ENCODE measurements at places on chromosomes 12 and 14. TPM values are rescaled to one million over a fixed set of nuclear protein-coding genes. Genes with fewer than 3 reads are reported as not detected.

Gene CACNA2D4
- 1.6 TPM for total RNA-seq

Gene OR4E2
- not detected for total RNA-seq

Gene ZFYVE1
- 8.4 TPM for total RNA-seq

Gene SOX5
- 7.3 TPM for total RNA-seq

Gene GPR132
- total RNA-seq, result 0.75 TPM

Gene CHURC1
- total RNA-seq, result 41.8 TPM

Gene NUDT14
- total RNA-seq, result 21.9 TPM

Gene HOXC6
- total RNA-seq, result 4.1 TPM

- H3K27ac ChIP-seq, result no peak overlapping the region
- peak; percentile 16 for DNase-seq
- H3K27me3 ChIP-seq, result no peaks in the 10 kb centered on the region
- H3K4me3 ChIP-seq, result no peak overlapping the region
- H3K4me1 ChIP-seq, result no peaks in the 10 kb centered on the region
Measured at GRCh38 chr12:95277139-95277538, 59.5 kb downstream of the VEZT start.

- no peaks in the 10 kb centered on the region for H3K36me3 ChIP-seq
- H3K27me3 ChIP-seq, result no peaks in the 10 kb centered on the region
- no peak for DNase-seq
- no peaks in the 10 kb centered on the region for H3K4me1 ChIP-seq
Measured at GRCh38 chr12:63348556-63348955, 197.6 kb upstream of the AVPR1A start.

DNA sequence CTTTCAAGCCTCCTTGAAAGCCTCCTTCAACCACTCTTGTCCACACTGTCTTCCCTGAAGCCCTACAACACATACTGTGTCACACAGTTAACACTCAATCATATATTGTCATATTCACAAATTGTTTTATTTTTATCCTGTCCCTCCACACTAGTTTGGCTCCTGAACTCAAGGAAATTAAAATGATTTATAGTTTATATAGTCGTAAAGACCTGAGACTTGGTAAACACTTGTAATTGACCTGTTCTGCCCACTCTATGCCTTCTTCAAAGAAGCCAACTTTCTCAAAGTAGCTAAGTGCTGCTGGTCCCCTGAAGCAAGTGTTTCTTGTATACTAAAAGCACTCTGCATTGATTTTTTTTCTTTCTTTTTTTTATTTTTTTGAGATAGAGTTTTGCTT is 15.6 kb upstream of the NEK9 start:
- no peak overlapping the region for H3K4me3 ChIP-seq
- H3K4me1 ChIP-seq, result peaks cover 4% of the 10 kb centered on the region
- no peak for DNase-seq

- H3K27me3 ChIP-seq, result no peaks in the 10 kb centered on the region
- H3K4me1 ChIP-seq, result peaks cover 67% of the 10 kb centered on the region
- peaks cover 3% of the 10 kb centered on the region for H3K36me3 ChIP-seq
- H3K27ac ChIP-seq, result peak overlapping the region; percentile 53
Measured at GRCh38 chr14:91897106-91897701, 29.9 kb upstream of the TC2N start.

DNA sequence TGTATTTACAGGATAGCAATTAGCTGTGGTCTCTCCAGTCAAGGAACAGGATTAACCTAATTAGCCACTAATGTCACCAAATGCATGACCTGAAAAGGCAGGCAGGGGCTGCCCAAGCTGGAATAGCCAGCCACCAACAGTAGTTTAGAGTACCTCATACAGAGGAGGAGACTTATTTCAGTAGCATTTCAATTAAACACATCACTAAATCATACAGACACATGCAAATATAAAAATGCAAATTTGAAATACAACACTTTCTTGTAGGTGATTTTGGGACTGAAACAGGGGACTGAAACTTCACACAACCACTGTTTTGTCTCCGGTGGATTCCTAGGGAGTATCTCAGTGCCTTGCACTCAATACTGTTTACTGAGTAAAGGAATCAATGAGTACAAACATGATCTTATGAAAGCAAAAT is 636 bp upstream of the IFNG-AS1 start:
- no peaks in the 10 kb centered on the region for H3K4me1 ChIP-seq
- H3K4me3 ChIP-seq, result no peak overlapping the region
- no peak overlapping the region for H3K27ac ChIP-seq
- H3K36me3 ChIP-seq, result no peaks in the 10 kb centered on the region

GRCh38 chr14:73780391-73780790 is 66.2 kb upstream of the PNMA1 start:
- no peaks in the 10 kb centered on the region for H3K27me3 ChIP-seq
- peaks cover 18% of the 10 kb centered on the region for H3K36me3 ChIP-seq
- H3K4me3 ChIP-seq, result no peak overlapping the region
- DNase-seq, result peak; percentile 69

- DNase-seq, result no peak
- H3K27ac ChIP-seq, result no peak overlapping the region
- H3K27me3 ChIP-seq, result no peaks in the 10 kb centered on the region
- H3K4me1 ChIP-seq, result peaks cover 3% of the 10 kb centered on the region
- H3K36me3 ChIP-seq, result no peaks in the 10 kb centered on the region
- H3K4me3 ChIP-seq, result no peak overlapping the region
Measured at GRCh38 chr14:55340482-55340881, 69.3 kb downstream of the FBXO34 start.

Data from muscle of leg (tissue), 16 donors.